ENCODE measurements at places on chromosomes 12 and 14.

DNA sequence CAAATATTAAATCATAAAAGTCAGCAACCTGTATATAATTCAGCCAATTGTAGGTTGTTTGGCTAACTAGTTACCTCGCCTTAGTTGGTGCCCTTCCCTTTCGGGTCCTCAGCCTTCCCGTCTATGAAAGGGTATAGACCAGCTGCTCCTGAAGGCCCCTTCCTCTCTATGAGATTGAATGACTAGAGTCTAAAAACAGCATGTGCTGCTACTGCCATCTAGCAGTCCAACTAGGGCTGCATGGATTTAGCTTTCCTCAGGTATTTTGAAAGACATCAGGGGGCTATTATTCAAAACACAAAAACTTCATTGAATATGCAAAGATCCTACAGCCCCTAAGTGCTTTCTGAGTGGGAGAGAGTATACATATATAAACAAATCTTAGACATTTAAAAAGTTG, 37.0 kb upstream of the TMEM263 start:
- DNase-seq: no peak

- DNase-seq: no peak
Observed at GRCh38 chr14:94316692-94317091, 6.4 kb downstream of the SERPINA6 start.

DNA sequence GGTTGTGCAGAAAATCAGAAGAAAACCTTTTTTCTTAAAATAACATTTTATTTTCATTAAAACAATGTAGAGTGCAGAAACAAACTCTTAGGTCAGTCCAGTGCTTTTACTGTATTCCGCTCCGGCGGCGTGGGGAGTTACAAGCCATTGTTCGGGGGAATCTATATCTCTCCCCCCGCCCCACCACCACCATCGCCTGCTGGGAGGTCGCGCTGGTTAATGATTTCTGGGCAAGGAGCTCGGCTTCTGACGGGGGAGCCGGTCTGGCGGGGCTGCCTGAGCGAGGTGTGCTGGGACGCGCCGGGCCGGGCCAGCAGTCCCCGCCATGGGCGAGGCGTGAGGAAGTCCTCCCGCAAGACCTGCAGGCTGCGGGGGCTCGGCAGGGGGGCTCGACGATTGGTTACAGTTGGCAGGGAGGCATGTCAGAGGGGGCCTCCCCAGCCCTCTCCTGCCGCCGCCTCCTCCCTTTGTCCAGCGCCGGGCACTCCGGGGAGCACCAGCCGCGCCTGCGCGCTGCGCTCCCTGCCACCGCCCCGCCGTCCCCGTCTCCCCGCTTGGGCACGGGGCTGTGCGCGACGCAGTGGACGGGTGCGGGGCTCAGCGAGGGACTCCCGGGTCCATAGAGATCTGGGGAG, 1.0 kb upstream of the DUSP6 start:
- DNase-seq: peak; percentile 64

DNA sequence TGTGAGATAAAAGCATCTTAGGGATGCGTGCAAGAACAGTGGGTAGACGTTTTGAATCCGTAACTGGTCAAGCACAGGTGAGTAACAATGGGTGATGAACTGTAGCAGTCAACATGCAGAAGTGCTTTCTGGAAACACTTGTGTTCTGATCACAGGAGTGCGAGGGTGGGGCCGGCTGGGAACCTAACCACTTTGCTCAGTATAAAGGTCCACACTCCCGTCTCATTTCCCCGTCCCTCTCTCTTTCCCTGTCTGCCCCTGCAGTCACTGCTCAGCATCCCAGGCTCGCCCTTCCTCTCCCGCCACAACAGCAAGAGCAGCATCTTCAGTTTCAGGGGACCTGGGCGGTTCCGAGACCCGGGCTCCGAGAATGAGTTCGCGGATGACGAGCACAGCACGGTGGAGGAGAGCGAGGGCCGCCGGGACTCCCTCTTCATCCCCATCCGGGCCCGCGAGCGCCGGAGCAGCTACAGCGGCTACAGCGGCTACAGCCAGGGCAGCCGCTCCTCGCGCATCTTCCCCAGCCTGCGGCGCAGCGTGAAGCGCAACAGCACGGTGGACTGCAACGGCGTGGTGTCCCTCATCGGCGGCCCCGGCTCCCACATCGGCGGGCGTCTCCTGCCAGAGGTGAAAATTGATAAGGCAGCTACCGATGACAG, 127.1 kb downstream of the FIGNL2 start:
- DNase-seq: no peak

- DNase-seq: no peak
Observed at GRCh38 chr12:126369487-126370463, 1304.5 kb downstream of the AACS start.

DNA sequence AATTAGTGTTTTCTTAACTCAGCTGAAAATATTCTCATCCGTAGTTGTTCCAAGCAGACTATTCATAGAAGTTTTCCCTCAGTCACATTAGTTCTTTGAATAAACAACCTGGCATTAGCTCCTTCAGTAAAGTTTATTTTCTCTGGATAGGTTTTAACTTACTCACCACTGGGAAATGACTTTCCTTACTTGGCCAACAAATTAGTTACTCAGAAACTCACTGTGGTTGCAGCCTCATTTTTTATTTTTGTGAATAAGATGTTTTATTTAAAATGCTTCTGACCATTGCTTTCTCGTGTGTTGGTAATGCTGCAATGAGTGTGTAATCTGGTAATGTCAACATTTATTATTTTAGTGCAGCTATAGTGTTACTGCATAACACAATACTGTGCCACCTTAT, 74.9 kb downstream of the NOVA1 start:
- DNase-seq: no peak

- no peak for DNase-seq
Observed at GRCh38 chr14:87628129-87628528, 364.9 kb downstream of the GALC start.

DNA sequence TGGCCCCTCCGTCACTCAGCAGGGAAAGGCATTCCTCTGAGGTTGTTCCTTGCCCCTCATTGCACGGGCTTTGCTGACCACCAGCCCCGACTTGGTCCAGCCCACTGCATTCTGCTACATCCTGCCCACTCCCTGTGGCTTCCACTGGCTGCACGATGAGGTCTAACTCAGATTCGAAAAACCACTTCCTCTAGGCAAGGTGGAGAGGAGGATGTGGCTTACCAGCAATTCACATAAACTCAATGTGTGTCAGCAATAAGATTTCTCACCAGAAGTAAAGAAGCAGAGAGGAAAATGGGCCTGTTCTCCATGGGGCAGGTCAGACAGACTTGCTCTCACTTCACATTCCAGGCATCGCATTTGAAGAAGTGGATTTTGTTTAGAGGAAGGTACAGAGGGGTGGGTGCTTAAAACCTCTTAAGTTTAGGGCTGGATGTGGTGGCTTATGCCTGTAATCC, 14.7 kb downstream of the GPR68 start:
- DNase-seq: peak; percentile 62

DNA sequence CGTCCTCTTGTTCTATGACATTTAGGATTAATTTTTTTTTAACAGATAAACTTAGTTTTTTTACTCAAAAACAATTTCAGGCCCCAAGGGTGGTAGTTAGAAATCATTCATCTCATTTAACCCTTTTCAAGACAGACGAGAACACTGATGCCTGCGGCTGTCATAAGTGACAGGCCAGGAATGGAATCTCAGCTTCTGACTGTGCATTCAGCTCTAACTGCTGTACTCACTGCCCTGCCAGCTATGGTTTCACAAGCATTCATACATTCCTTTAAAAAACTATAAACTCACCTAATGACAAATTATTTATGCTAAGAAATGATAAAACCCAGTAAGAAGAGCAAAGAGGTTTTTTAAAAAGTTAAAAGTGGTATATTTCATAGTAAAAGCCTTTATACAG, 8.8 kb downstream of the DENND5B start:
- DNase-seq: no peak

DNA sequence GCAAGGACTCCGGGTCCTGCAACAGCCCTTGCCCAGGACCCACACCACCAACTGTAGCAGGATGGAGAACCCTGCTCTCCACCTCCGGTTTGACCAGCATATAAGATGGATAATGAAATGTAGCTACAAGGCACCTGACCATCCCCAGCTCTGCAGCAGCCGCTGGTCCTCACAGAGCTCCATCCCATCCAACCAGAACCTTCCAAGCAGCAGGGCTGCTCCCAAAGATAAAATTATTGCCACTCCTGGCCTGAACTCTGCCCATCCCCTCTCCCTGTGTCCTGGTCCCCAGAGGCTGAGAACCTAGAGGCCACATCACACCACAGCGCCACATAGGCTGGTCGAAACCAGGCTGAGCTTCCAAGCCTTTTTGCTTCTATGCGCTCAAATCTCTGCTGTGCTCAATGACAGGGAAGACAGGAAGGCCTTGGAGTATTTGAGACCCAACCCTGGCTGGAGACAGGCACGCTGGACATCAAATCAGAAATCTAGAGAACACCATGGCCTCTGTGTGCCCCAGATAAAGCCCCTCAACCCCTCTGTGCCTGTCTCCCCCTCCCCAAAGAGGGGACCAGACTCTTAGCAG, 4.2 kb downstream of the CDK2AP1 start:
- DNase-seq: no peak

GRCh38 chr12:93785249-93786010, 108.3 kb downstream of the CRADD start:
- no peak for DNase-seq
